Activated CD4-positive, alpha-beta memory T cell treated with anti-CD3 and anti-CD28 coated beads for 36 hours (primary cell): ENCODE measurements at places on chromosomes 11 and 22. TPM values are rescaled to one million over a fixed set of nuclear protein-coding genes. Genes with fewer than 3 reads are reported as not detected.

MADD gene
- 62.1 TPM for total RNA-seq

SAA4 gene
- total RNA-seq, result not detected

ST14 gene
- not detected for total RNA-seq

KRTAP5-2 gene
- total RNA-seq, result not detected

KRTAP5-7 gene
- not detected for total RNA-seq

SLC29A2 gene
- 10.6 TPM for total RNA-seq

PIWIL4 gene
- 0.29 TPM for total RNA-seq

ANGPTL5 gene
- not detected for total RNA-seq

HPX gene
- total RNA-seq, result not detected

EMID1 gene
- not detected for total RNA-seq

- no peaks in the 10 kb centered on the region for H3K27me3 ChIP-seq
- H3K36me3 ChIP-seq, result no peaks in the 10 kb centered on the region
- no peak overlapping the region for H3K4me3 ChIP-seq
- no peaks in the 10 kb centered on the region for H3K4me1 ChIP-seq
- no peak overlapping the region for H3K27ac ChIP-seq
Measured at GRCh38 chr11:25710975-25711374, 621.0 kb upstream of the ANO3 start.

DNA sequence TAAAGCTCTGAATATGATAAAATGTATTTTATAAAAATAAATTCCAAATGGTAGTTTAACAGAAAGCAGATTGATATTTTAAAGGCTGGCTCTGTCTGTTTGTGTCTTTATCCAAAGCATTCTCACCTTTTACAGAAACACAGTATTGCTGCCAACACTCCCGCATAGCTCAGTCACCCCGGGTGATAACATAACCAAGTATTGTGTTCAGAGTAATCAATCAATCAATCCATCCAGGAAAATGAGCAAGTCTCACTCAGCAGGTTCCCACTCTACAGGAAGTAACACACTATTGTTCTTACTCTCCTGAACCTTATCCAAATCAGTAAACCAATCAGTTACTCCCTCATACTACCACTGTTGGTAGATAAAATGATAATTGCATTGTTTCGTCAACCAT, 203.4 kb downstream of the LRRC4C start:
- no peaks in the 10 kb centered on the region for H3K4me1 ChIP-seq
- no peak overlapping the region for H3K27ac ChIP-seq
- H3K4me3 ChIP-seq, result no peak overlapping the region
- no peaks in the 10 kb centered on the region for H3K27me3 ChIP-seq
- H3K36me3 ChIP-seq, result peaks cover 2% of the 10 kb centered on the region

GRCh38 chr11:120722524-120722923, 211.0 kb downstream of the GRIK4 start:
- no peak overlapping the region for H3K27ac ChIP-seq
- H3K4me3 ChIP-seq, result no peak overlapping the region
- H3K27me3 ChIP-seq, result peaks cover 21% of the 10 kb centered on the region
- no peaks in the 10 kb centered on the region for H3K36me3 ChIP-seq
- no peaks in the 10 kb centered on the region for H3K4me1 ChIP-seq

GRCh38 chr11:106614262-106614661, 404.0 kb downstream of the GUCY1A2 start:
- no peaks in the 10 kb centered on the region for H3K27me3 ChIP-seq
- H3K27ac ChIP-seq, result no peak overlapping the region
- H3K36me3 ChIP-seq, result no peaks in the 10 kb centered on the region
- H3K4me3 ChIP-seq, result no peak overlapping the region

DNA sequence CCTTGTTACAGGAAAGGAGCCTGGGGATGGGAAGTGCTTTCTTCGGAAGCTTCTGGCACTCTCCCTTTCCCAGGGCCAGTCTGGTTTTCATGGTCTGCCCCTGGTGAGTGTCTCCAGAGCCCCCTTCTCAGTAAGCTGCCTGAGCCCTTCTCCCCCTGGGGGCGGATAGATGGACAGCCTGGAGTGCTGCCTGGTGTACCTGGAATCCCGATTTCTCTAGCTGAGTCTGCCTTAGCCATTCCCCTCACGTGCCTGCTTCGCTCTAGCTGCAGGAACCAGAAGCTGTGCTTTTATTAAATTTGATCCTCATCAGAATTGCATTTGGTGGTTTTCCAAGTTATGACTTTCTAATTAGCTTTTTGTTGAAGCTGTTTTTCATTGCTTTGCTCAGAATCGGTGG, 152.9 kb upstream of the NAV2 start:
- H3K36me3 ChIP-seq, result no peaks in the 10 kb centered on the region
- DNase-seq, result no peak
- H3K27ac ChIP-seq, result no peak overlapping the region
- H3K4me1 ChIP-seq, result no peaks in the 10 kb centered on the region
- peaks cover 7% of the 10 kb centered on the region for H3K27me3 ChIP-seq
- no peak overlapping the region for H3K4me3 ChIP-seq

DNA sequence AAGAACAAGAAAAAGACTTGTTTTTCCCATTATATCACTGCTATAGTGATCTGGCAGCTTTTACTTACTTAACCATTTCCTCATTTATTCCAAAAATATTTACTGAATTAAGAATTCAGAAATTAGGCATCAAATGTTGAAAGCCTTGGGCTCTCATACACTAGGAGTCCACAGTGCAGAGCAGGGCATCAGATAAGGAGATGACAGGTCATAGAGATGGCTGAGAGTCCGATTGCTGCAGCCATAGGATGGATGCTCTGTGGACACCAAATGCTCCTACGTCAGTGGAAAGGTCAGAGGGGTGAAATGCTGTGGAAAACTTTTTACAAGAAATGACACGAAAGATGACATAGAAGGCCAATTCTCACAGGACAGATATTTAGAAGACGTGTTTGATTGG, 771.1 kb downstream of the LRRC4C start:
- H3K27ac ChIP-seq, result no peak overlapping the region
- H3K36me3 ChIP-seq, result no peaks in the 10 kb centered on the region
- no peaks in the 10 kb centered on the region for H3K27me3 ChIP-seq

GRCh38 chr22:17884893-17885292, 110.6 kb upstream of the BID start:
- no peak overlapping the region for H3K27ac ChIP-seq
- H3K27me3 ChIP-seq, result no peaks in the 10 kb centered on the region
- no peak for DNase-seq

GRCh38 chr11:95341221-95341620, 110.2 kb upstream of the SESN3 start:
- DNase-seq, result no peak
- no peak overlapping the region for H3K4me3 ChIP-seq
- H3K4me1 ChIP-seq, result peaks cover 19% of the 10 kb centered on the region
- no peaks in the 10 kb centered on the region for H3K36me3 ChIP-seq
- no peak overlapping the region for H3K27ac ChIP-seq
- peaks cover 6% of the 10 kb centered on the region for H3K27me3 ChIP-seq

DNA sequence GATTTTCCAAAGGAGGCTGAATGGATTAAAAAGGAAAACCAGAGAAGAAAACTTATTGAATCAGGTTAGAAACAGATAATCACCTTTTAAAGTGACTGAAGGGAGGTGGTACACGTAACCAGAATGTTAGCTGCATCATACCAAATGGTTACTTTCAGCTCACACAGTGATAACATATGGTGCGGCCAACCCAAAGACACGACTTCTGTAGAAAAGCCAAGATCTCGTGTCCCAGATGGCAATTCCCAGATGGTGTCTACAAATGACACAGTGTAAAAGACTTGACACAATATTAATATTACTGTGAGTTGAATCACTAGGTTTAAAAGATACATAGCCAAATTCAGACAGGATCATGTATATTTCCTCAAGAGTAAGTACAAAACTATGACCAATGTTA, 5.2 kb downstream of the PPP2R1B start:
- no peaks in the 10 kb centered on the region for H3K27me3 ChIP-seq
- H3K4me1 ChIP-seq, result peaks cover 26% of the 10 kb centered on the region
- H3K36me3 ChIP-seq, result peaks cover 62% of the 10 kb centered on the region
- DNase-seq, result no peak
- H3K27ac ChIP-seq, result no peak overlapping the region
- no peak overlapping the region for H3K4me3 ChIP-seq

GRCh38 chr11:10087186-10087922, 206.7 kb downstream of the SBF2 start:
- H3K27ac ChIP-seq, result no peak overlapping the region
- peaks cover 7% of the 10 kb centered on the region for H3K4me1 ChIP-seq
- no peak for DNase-seq
- no peaks in the 10 kb centered on the region for H3K36me3 ChIP-seq
- H3K4me3 ChIP-seq, result no peak overlapping the region
- no peaks in the 10 kb centered on the region for H3K27me3 ChIP-seq

DNA sequence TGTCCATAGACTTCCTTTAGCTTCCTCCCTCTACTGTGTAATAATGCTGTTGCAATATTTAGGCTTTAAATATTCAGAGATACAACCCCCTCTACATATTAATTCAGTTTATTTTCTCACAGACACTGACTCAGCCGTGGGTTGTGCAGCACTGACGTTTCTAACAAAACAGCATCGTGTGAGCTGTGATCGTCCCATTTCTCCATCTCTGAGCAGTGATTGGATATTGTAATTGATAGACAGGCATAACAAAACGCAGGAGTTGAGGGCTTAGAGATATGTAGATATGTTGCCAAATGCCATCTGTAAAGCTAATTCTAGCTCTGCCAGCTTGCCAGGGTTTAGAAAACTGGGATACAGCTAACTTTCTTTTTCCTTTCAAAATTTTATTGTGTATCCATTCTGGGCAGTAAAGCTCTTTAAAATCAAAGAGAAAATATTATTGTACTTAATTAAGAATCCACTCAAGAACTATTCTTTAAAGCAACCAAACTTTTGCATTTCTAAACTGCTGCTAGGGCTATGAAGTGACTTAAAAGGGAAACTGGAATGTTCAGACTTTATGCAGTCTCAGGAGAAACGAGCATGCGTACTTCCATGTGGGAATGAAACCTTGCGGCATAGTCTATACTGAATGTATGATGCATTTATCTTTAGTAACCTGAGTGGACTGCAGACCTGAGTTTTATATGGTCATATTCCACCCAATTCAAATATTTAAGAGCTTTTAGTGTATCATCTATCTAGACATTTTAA, 22.7 kb downstream of the BTBD10 start:
- no peaks in the 10 kb centered on the region for H3K27me3 ChIP-seq
- no peak overlapping the region for H3K27ac ChIP-seq
- H3K4me3 ChIP-seq, result no peak overlapping the region
- H3K4me1 ChIP-seq, result peaks cover 22% of the 10 kb centered on the region
- H3K36me3 ChIP-seq, result peaks cover 2% of the 10 kb centered on the region

DNA sequence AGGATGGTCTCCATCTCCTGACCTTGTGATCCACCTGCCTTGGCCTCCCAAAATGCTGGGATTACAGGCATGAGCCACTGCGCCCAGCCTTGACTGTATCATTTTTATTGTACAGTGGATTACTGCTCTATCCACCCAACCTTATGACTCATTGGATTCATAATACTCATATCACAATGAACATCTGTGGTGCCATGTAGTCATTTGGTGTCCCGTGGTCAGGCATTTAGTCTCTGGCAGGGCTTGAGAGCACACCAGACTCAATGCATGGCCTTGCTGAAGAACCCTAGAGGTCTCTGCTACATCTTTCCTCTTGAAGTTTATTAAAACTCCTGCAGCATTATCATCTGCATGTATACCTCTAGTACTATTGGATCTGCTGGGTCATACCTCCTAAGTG, 98.0 kb upstream of the LDLRAD3 start:
- H3K4me3 ChIP-seq, result no peak overlapping the region
- no peak overlapping the region for H3K27ac ChIP-seq
- peaks cover 4% of the 10 kb centered on the region for H3K27me3 ChIP-seq
- H3K36me3 ChIP-seq, result no peaks in the 10 kb centered on the region
- H3K4me1 ChIP-seq, result no peaks in the 10 kb centered on the region
